ENCODE measurements at places on chromosomes 7 and 10. TPM values are rescaled to one million over a fixed set of nuclear protein-coding genes. Genes with fewer than 3 reads are reported as not detected.

CPA1 gene
- total RNA-seq, result 1.1 TPM

NRP1 gene
- 51.2 TPM for total RNA-seq

ACTR3C gene
- total RNA-seq, result 0.47 TPM

BICC1 gene
- total RNA-seq, result 9.3 TPM

CYP2E1 gene
- 3.5 TPM for total RNA-seq

SLC18A3 gene
- 0.34 TPM for total RNA-seq

COL17A1 gene
- total RNA-seq, result 3.6 TPM

SLC13A1 gene
- not detected for total RNA-seq

PON1 gene
- total RNA-seq, result not detected

NEURL1 gene
- 0.40 TPM for total RNA-seq

BPGM gene
- total RNA-seq, result 14.8 TPM

TWIST1 gene
- 120 TPM for total RNA-seq

NME8 gene
- total RNA-seq, result 0.86 TPM

HOXA10 gene
- total RNA-seq, result 13.1 TPM

CLCN1 gene
- total RNA-seq, result 0.11 TPM

CALML5 gene
- total RNA-seq, result not detected

WNT16 gene
- total RNA-seq, result 0.49 TPM

IFIT1 gene
- total RNA-seq, result 44.1 TPM

PNLIPRP1 gene
- not detected for total RNA-seq

OPN1SW gene
- total RNA-seq, result not detected

TNS3 gene
- total RNA-seq, result 427 TPM

LRRC4 gene
- total RNA-seq, result 3.2 TPM

FGFR2 gene
- total RNA-seq, result 78.0 TPM

All from mesothelial cell of epicardium (in vitro differentiated cells).